ENCODE measurements at places on chromosomes 3 and 15. TPM values are rescaled to one million over a fixed set of nuclear protein-coding genes. Genes with fewer than 3 reads are reported as not detected.

GRCh38 chr3:38519651-38520050 is 23.5 kb downstream of the EXOG start:
- no peaks in the 10 kb centered on the region for H3K27me3 ChIP-seq
- H3K4me1 ChIP-seq: peaks cover 23% of the 10 kb centered on the region
- DNase-seq: no peak
- peak overlapping the region; percentile 73 for H3K27ac ChIP-seq

- no peaks in the 10 kb centered on the region for H3K36me3 ChIP-seq
- no peak for DNase-seq
- H3K27ac ChIP-seq: no peak overlapping the region
- H3K4me1 ChIP-seq: no peaks in the 10 kb centered on the region
Observed at GRCh38 chr15:66154581-66154980, 99.0 kb downstream of the MEGF11 start.

DNA sequence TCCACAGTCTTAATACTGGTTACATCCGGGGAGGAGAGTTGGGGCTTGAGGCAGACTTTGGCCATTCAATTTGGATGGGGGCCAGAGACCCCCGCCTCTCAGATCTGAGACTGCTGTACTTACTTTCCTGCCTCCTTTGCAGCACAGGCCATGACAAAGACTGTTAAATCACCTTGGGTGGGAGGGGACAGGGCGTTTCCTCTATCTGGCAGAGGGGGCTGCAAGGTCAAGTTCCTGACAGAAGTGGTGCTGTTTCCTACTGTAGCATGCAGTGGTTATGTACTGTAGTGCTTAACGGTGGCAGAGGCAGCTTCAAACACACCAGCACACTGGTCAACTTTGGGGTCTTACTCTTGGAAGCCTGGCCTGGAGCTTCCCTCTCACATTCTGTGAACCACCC is 261.2 kb upstream of the LRRFIP2 start:
- H3K27ac ChIP-seq: no peak overlapping the region
- H3K36me3 ChIP-seq: peaks cover 20% of the 10 kb centered on the region
- no peak overlapping the region for H3K4me3 ChIP-seq
- no peak for DNase-seq

- H3K4me1 ChIP-seq: no peaks in the 10 kb centered on the region
- H3K27ac ChIP-seq: no peak overlapping the region
- no peak for DNase-seq
- no peaks in the 10 kb centered on the region for H3K27me3 ChIP-seq
Observed at GRCh38 chr3:77590191-77590590, 550.3 kb downstream of the ROBO2 start.

- H3K4me3 ChIP-seq: no peak overlapping the region
- H3K4me1 ChIP-seq: no peaks in the 10 kb centered on the region
- H3K27ac ChIP-seq: no peak overlapping the region
- no peak for DNase-seq
- H3K36me3 ChIP-seq: no peaks in the 10 kb centered on the region
- no peaks in the 10 kb centered on the region for H3K27me3 ChIP-seq
Observed at GRCh38 chr15:53625962-53626845, 133.3 kb downstream of the WDR72 start.

- no peak overlapping the region for H3K4me3 ChIP-seq
- peak overlapping the region; percentile 81 for H3K27ac ChIP-seq
- H3K27me3 ChIP-seq: no peaks in the 10 kb centered on the region
Observed at GRCh38 chr15:52730173-52730572, 51.0 kb upstream of the ATOSA start.

SRPRB gene
- total RNA-seq: 42.7 TPM

DNA sequence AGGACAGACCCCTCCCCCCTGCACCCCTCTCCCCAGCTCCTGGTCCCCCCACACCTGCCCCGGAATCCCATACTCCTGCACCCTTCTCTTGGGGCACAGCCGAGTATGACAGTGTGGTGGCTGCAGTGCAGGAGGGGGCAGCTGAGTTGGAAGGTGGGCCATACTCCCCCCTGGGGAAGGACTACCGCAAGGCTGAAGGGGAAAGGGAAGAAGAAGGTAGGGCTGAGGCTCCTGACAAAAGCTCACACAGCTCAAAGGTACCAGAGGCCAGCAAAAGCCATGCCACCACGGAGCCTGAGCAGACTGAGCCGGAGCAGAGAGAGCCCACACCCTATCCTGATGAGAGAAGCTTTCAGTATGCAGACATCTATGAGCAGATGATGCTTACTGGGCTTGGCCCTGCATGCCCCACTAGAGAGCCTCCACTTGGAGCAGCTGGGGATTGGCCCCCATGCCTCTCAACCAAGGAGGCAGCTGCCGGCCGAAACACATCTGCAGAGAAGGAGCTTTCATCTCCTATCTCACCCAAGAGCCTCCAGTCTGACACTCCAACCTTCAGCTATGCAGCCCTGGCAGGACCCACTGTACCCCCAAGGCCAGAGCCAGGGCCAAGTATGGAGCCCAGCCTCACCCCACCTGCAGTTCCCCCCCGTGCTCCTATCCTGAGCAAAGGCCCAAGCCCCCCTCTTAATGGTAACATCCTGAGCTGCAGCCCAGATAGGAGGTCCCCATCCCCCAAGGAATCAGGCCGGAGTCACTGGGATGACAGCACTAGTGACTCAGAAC is 9.8 kb downstream of the MAP1A start:
- no peak overlapping the region for H3K4me3 ChIP-seq
- H3K27ac ChIP-seq: no peak overlapping the region
- no peaks in the 10 kb centered on the region for H3K27me3 ChIP-seq
- peaks cover 12% of the 10 kb centered on the region for H3K4me1 ChIP-seq
- DNase-seq: no peak

DNA sequence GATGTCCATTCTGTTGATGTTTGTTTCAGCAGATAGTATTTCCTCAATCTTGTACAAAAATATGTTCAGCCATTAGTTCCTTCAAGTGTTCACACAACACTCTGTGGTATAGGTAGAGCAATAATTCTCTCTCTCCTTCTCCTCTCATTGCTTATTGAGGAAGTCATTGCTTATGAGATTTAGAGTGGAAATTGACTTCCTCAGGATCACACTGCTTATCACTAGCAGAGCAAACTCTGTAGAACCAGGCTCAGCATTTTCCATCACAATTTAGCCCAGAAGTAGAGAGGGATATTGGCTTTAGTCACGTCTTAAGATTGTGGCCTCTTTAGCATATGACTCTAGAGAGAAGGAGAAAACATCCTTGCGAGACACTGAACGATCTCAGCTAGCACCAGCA is 31.2 kb downstream of the RAB11A start:
- no peak overlapping the region for H3K27ac ChIP-seq
- H3K36me3 ChIP-seq: peaks cover 36% of the 10 kb centered on the region
- peaks cover 9% of the 10 kb centered on the region for H3K4me1 ChIP-seq
- no peaks in the 10 kb centered on the region for H3K27me3 ChIP-seq

DNA sequence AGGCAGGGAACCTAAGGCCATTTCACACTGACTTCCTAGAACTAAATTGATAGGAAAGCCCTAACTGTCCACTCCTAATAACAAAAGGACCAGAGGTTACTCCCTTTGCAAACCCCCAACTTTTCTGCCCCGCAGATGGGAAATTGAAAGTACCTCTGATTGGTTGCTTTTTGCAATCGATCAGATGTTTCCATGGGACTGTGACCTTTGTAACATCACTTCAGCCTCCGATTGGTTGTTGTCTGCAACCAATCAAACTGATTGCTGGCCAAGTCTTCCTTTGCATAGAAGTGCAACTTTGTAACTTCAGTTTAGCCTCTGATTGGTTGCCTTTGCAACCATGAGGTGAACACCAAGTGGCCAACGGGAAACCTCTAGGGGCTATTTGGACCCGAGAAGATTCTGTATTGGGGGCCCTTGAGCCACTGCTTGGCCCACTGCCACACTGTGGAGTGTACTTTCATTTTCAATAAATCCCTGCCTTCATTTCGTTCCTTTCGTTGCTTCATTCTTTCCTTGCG is 11.3 kb upstream of the KNL1 start:
- H3K4me3 ChIP-seq: peak overlapping the region; percentile 48
- no peaks in the 10 kb centered on the region for H3K36me3 ChIP-seq
- no peaks in the 10 kb centered on the region for H3K27me3 ChIP-seq
- peaks cover 2% of the 10 kb centered on the region for H3K4me1 ChIP-seq
- no peak overlapping the region for H3K27ac ChIP-seq
- DNase-seq: no peak

- no peaks in the 10 kb centered on the region for H3K4me1 ChIP-seq
- no peak for DNase-seq
- no peak overlapping the region for H3K4me3 ChIP-seq
- H3K27me3 ChIP-seq: peaks cover 31% of the 10 kb centered on the region
- no peaks in the 10 kb centered on the region for H3K36me3 ChIP-seq
Observed at GRCh38 chr15:61102281-61102680, 126.8 kb downstream of the RORA start.

ELP6 gene
- total RNA-seq: 27.8 TPM

DNA sequence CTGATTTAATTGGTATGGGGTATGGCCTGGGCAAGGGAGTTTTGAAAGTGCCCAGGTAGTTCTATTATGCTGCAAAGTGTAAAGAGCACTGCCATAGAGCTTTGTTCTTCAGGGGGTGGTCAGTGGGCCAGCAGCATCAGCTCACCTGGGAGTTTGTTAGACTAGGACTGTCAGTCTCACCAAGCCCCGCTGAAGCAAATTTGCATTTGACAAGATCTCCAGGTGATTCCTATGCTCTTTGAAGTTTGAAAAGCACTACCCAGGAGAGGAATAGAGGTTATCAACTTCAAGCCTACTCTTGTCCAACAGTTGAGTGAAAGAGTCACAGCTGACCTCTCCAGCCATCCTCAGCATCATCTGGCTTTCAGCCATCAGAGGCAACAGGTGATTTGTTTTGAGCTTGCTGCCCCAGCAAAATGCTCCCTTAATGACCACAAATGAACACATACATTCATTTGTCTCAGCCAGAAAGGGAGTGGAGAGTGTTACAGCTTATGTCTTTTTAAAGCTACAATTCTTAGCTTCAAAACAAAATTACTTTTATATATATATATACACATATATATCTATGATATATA is 8.0 kb downstream of the ZSCAN2 start:
- no peak for DNase-seq
- H3K4me1 ChIP-seq: peaks cover 23% of the 10 kb centered on the region
- H3K36me3 ChIP-seq: peaks cover 21% of the 10 kb centered on the region
- no peaks in the 10 kb centered on the region for H3K27me3 ChIP-seq

DNA sequence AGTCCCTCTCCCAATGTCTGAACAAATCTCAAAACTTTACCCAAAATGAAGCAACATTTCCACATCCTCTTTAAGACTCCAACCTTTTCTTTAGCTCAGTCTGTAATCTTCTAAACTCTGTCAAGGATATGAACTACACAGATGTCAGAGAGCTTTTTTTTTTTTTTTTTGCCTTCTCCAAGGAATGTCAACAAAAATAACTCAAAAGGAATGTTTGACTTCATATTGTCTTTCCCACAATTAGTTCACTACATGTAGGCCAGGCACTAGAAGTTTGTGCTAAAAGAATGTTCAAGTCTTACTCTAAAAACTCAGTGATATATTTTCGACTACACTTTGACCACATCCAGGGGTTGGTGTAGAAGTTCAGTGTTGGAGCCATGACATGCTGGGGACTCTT is 37.1 kb downstream of the ADAMTS9 start:
- no peaks in the 10 kb centered on the region for H3K27me3 ChIP-seq
- H3K4me1 ChIP-seq: no peaks in the 10 kb centered on the region
- no peak overlapping the region for H3K4me3 ChIP-seq
- no peak for DNase-seq
- no peaks in the 10 kb centered on the region for H3K36me3 ChIP-seq
- H3K27ac ChIP-seq: no peak overlapping the region

GRCh38 chr3:52221141-52221562 is 4.3 kb downstream of the TLR9 start:
- no peaks in the 10 kb centered on the region for H3K27me3 ChIP-seq
- H3K27ac ChIP-seq: peak overlapping the region; percentile 77
- peak overlapping the region; percentile 64 for H3K4me3 ChIP-seq
- peaks cover 7% of the 10 kb centered on the region for H3K36me3 ChIP-seq
- peak; percentile 6 for DNase-seq

- peaks cover 11% of the 10 kb centered on the region for H3K36me3 ChIP-seq
- H3K27ac ChIP-seq: no peak overlapping the region
- H3K4me1 ChIP-seq: peaks cover 45% of the 10 kb centered on the region
- peak; percentile 59 for DNase-seq
Observed at GRCh38 chr15:31489801-31490646, 163.4 kb downstream of the KLF13 start.

C3orf85 gene
- not detected for total RNA-seq

DNA sequence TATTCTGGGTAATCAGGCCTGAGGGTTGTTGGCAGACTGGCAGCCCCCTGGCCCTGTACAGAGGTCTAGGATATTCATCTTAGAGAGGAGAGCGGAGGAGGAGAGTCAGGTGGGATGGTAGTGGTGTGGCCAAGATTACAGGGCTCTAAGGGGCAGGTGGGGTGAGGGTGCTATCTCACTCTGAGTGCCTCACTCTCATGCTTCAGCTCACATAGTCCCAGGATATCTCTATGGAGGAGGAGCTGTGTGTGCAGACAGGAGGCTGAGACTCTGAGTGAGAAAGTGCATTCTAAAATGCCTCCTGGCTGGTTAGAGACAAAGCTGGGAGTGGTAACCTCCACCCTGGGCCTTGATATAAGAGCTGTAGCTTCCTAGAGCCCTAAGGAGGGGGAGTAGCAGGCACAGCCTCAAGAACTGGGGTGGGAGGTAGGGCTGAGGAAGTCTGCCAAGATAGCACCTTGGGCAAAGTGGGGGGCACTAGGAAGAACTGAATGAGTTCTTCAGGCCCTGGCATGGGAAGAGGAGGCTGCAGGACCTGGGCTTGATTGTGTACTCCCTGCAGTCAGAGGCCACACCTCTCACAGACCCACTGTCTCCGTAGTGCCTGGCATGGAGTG is 39.9 kb downstream of the CLSTN2 start:
- no peaks in the 10 kb centered on the region for H3K36me3 ChIP-seq
- no peaks in the 10 kb centered on the region for H3K4me1 ChIP-seq
- DNase-seq: no peak
- peaks cover 2% of the 10 kb centered on the region for H3K27me3 ChIP-seq

GRCh38 chr15:59792359-59792758 is 103.2 kb upstream of the BNIP2 start:
- H3K4me3 ChIP-seq: no peak overlapping the region
- H3K4me1 ChIP-seq: peaks cover 37% of the 10 kb centered on the region
- no peak overlapping the region for H3K27ac ChIP-seq
- no peak for DNase-seq
- H3K36me3 ChIP-seq: no peaks in the 10 kb centered on the region

GRCh38 chr3:120021523-120021922 is 72.7 kb downstream of the GSK3B start:
- peaks cover 8% of the 10 kb centered on the region for H3K36me3 ChIP-seq
- H3K4me3 ChIP-seq: no peak overlapping the region
- H3K27me3 ChIP-seq: no peaks in the 10 kb centered on the region
- no peak for DNase-seq
- peaks cover 74% of the 10 kb centered on the region for H3K4me1 ChIP-seq
- H3K27ac ChIP-seq: no peak overlapping the region

DNA sequence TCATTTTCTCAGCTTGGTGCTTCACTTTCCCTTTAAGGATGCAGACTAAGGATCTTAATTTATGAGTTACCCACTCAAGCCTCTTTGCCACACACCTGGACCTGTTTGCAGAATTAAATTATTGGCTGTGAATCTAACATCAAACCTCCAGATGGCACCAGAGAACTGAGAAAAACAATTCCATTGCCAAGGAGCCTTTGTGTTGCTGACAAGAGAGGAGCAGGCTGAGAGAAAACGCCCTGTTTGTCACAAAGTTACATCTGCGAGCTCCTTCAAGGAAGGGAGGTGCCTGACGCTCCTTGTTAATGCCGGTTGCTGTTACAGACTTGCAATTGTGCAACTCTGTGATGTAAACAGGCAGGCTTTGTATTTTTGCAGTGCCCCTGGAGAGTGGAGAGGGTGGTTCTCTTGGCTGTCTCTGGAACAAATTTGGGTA is 36.3 kb upstream of the TMC3 start:
- no peak overlapping the region for H3K4me3 ChIP-seq
- no peaks in the 10 kb centered on the region for H3K36me3 ChIP-seq
- no peak overlapping the region for H3K27ac ChIP-seq
- H3K27me3 ChIP-seq: no peaks in the 10 kb centered on the region
- H3K4me1 ChIP-seq: peaks cover 14% of the 10 kb centered on the region

NR1I2 gene
- total RNA-seq: 0.40 TPM

All from activated CD4-positive, alpha-beta T cell treated with anti-CD3 and anti-CD28 coated beads for 36 hours (primary cell).